ENCODE measurements at places on chromosomes 12 and 14.

- DNase-seq = no peak
These were observed 27.7 kb downstream of the MAX start for GRCh38 chr14:65074449-65075150.

DNA sequence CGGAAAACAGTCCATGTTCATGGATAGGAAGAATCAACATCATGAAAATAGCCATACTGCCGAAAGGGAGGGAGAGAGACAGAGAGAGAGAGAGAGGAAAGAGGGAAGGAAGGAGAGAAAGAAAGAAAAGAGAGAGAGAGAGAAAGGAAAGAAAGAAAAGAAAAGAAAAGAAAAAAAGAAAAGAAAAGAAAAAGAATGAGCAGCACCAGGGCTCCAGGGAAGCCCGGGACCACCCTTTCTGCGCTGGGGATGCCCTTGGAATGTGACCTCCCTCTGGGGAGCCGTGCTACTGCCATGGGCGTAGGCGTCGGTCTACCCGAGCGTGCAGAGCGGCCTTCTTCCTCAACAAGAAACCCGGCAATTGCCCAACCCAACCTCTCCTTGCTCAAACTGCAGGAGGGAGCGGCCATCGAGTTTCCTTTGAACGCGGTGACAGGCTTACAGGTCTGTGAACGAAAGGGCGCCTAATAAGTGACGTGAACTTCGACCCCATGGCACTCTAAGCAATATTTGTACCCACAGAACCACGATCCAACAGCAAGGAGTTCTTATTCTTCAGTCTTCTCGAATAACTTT is 16.9 kb downstream of the OR6S1 start:
- DNase-seq = peak; percentile 54

GRCh38 chr12:4769073-4769472 is 48.9 kb downstream of the GALNT8 start:
- DNase-seq = no peak

DNA sequence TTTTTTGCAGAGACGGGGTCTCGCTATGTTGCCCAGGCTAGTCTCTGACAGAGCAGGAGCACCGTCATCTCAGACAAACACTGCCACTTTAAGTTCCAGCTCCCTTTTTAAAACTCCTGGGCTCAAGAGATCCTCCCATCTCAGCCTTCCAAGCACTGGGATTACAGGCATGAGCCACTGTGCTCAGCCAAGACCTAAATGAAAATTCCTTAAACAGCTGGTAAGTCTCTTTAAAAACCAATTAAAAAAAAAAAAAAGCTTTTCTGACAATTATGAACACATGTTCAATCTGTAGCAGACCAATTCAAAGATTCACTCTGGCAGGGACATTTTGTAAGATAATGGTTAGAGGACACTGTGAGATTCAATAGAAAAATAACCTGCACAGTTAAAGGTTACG is 77.8 kb downstream of the HECTD4 start:
- DNase-seq = no peak

DNA sequence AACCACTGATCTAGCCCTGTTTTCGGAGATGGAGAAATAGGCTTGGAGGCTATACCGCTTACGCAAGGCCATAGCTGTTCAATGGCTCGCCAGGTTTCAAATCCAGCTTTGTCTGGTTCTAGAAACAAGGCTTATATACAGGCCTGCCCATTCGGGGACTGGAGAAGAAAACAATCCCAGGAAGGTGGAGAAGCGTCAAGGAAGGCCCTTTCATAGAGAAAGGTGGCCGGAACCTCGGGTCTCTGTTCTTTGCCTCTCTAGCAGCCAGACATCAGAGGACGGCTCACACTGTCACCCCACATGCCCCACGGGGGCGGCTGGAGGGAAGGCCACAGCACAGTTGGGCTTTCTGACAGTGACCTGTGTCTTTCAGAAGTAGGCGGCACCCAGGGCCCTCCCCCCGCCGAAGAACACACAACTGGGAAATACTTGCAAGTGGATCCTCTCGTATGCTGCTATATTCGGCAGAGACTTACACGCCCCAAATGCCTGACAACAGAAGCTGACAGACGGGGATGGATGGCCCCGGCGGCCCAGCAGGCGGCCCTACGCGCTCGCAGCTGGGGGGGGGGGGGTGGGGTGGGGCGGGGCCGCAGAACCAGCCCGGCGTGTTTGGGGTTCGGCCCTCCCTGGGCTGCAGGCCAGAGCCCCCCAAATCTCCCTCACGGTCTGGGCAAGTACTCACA is 4.5 kb upstream of the SETD1B start:
- peak; percentile 37 for DNase-seq

DNA sequence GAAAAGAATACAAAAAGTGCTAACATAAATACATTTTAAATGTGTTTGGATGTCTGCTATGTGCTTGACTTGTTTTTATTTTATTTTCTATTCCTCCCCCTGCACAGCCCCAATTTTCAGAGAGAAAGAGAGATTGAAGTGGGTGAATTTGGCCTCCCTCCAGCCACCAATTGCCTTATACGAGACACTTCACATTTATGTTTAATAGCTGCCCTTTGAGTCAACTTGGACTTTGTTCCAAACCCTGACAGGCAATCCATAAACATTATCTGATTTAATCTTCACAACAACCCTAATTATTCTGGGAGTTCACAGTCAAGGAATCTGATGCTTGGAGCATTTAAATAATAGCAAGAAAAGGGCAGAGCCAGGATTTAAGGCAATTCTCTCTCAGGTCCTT is 161.7 kb downstream of the SLC15A4 start:
- no peak for DNase-seq

GRCh38 chr14:52906141-52906601 is 44.7 kb downstream of the FERMT2 start:
- no peak for DNase-seq

- DNase-seq = no peak
These were observed 210.7 kb upstream of the TMEM132C start for GRCh38 chr12:128056136-128056801.

GRCh38 chr14:99215277-99215676 is 56.7 kb downstream of the BCL11B start:
- no peak for DNase-seq

DNA sequence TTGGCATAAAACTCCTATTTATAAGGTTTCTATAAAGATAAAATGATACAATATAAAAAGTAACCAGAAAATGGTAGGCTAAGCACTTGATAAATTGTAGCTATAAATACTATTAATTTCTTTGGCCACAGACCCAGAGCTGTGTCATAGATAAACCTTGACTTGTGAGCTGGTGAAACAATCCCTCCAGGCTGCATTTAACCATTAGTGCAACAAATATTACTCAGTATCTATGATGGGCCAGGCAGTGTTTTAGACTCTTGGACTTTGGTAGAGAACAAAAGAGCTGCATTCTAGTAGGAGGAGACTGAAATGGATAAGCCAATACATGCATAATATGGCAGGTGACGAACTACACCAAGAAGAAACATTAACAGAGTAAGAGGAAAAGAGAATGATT is 178.1 kb downstream of the BTG1 start:
- DNase-seq = no peak

GRCh38 chr12:49187184-49187583 is 1.7 kb downstream of the TUBA1A start:
- DNase-seq = no peak

DNA sequence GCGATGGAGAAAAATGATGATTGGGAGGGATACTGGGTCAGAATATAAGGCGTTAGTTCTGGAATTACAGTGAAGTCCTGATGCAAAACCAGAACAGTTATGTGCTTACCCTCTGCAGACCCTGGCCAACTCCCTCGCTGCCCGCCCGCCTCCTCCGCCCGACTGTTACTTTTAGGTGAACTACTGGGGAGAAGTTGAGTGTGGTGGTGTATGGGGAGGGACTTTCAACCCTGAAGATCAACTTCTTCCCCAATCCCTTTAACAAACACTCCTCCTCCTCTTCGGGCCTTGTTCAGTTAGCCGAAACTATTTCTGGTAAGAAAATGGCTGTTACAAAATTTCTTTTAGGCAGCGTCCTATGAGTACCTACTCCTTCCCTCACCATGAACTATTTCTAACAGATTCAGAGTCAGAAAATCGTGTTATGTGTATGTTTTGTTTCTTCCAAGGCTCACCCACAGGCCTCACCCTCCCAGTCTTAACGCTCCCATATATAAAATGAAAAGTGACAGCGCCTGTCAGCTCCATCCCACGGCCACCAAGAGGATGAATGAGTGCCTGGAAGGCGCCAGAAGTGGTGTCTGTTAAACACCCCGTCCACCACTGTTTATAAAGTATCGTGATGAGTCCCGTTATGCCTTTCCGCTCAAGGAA is 1.3 kb downstream of the FBXO33 start:
- no peak for DNase-seq

DNA sequence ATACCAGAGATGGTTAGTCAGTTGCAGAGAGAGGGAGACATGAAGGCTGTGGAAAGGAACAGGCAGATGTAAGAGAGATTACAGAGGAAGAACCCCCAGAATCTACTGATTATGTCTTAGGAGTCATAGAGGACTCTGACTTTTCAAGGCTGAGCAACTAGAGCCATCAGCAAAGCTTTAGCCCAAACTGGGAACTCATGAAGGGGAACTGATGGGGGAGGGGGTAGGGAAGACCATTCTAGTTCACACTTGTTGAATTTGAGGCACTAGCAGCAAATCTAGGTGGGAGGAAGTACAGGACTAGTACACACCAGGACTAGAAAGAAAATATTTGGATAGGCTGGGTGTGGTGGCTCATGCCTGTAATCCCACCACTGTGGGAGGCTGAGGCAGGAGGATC is 10.1 kb downstream of the LGALS3 start:
- DNase-seq = no peak

GRCh38 chr12:104786352-104786751 is 171.7 kb downstream of the SLC41A2 start:
- no peak for DNase-seq

GRCh38 chr12:12365931-12366431 is 9.1 kb downstream of the BORCS5 start:
- DNase-seq = no peak

DNA sequence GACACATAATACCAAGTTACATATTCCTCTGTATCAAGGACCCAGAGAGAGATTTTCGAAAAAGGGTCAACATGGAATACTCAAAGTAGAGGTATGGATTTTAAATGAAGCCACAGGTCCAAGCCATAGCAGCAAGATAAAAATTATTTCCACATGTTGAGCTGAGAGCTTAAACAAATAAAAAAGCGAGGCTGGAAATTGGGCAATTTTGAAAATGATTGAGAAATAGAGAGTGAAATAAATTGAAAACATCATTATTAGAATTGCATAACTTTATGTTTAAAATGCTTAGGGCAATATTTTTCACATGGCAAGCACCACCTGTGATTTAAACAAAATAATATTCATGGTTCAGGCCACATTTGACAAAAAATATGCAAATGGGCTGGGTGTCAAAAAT is 1251.0 kb upstream of the USP15 start:
- DNase-seq = no peak

DNA sequence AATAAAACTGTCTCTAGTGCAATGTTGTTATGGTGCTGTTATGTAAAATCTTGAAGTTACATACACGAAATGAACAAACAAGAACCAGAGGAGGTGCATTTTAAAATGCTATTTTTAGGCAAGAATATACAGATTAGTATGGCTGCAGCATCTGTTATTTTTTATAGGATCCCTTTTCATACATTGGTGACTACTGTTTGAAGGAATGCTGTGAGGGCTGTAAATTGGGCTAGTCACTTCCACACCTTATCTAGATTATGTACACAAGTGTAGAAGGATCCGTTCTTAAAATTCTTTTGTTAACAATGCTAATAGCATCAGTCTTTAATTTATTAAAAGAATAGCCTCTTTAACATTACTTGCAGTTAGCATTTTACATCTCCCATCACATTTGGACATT is 284.3 kb upstream of the MDGA2 start:
- DNase-seq = no peak

GRCh38 chr12:122880668-122881067 is 15.3 kb downstream of the VPS37B start:
- DNase-seq = no peak

DNA sequence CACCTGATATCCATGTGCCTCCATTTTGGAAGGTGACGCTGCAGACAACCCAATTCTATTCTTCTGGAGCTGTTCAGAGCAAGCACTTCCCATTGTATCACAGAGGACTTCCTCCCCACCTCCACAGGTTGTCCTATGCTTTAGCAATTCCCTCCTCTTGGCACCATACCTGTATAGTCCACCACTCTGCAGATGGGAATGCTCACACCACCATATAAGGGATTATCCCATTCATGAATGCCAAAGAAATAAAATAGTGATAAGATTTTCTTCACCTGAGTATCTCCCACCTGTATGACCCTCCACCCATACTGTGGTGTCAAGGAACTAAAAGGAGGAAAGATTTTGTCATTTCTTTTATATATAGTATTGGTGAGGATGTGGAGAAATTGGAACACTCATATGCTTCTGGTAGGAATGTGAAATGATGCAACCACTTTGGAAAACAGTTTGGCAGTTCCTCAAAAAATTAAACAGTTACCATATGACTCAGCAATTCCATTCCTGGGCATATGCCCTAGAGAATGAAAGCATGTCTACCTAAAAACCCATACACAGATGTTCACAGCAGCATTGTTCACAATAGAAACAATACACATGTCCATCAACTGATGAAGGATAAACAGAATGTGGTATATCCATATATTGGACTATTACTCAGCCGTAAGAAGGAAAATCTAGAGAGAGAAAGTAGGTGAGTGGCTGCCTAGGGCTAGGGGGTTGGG is 75.2 kb downstream of the FIGNL2 start:
- DNase-seq = no peak

GRCh38 chr12:4003576-4003975 is 130.4 kb upstream of the PARP11 start:
- no peak for DNase-seq

DNA sequence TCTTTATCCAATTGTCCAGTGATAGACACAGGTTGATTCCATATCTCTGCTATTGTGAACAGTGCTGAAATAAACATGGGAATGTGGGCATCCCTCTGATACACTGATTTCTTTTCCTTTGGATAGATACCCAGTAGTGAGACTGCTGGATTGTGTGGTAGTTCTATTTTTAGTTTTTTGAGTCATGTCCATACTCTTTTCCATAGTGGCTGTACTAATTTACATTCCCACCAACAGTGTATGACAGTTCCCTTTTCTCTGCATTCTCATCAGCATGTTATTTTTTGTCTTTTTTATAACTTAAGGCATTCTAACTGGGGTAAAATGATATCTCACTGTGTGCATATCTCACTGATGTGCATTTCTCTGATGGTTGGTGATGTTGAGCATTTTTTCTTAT is 24.8 kb upstream of the VASH1 start:
- no peak for DNase-seq

DNA sequence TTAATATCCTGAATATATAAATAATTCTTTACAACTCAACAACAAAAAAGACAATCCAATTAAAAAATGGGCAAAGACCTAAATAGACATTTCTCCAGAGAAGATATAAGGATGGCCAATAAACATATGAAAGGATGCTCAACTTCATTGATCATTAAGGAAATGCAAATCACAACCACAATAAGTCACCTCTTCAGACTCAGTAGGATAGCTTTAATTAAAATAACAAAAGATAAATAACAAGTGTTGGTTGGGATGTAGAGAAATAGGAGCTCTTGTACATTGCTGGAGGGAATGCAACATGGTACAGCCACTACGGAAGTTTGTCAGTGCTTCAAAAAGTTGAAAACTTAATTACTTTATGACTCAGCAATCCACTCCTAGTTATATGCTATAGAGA is 129.7 kb upstream of the OVCH1 start:
- no peak for DNase-seq
